GM23248 (cell line): ENCODE measurements at places on chromosomes 11 and 22. TPM values are rescaled to one million over a fixed set of nuclear protein-coding genes. Genes with fewer than 3 reads are reported as not detected.

LARGE2 gene
- polyA plus RNA-seq, result not detected in 2 replicates

AP5B1 gene
- 4.4 and 4.9 TPM in 2 replicates for polyA plus RNA-seq

DKK3 gene
- 237 and 239 TPM in 2 replicates for polyA plus RNA-seq

ROM1 gene
- polyA plus RNA-seq, result 5.4 and 8.8 TPM in 2 replicates

BAIAP2L2 gene
- 13.2 and 13.4 TPM in 2 replicates for polyA plus RNA-seq

HTR3A gene
- not detected in 2 replicates for polyA plus RNA-seq

P4HA3 gene
- polyA plus RNA-seq, result 30.6 and 34.8 TPM in 2 replicates

CST6 gene
- 35.1 and 35.3 TPM in 2 replicates for polyA plus RNA-seq

ARHGAP42 gene
- 0.68 and 0.74 TPM in 2 replicates for polyA plus RNA-seq
